NCI-H446 (cell line): ENCODE measurements at places on chromosomes 5 and 9.
A peak's percentile ranks its signal among the peaks of the same experiment; 100 is the strongest.

GRCh38 chr9:13790055-13790454, 510.6 kb upstream of the MPDZ start:
- no peak for DNase-seq

- DNase-seq, result no peak
Measured at GRCh38 chr5:91283326-91283725, 99.8 kb downstream of the ARRDC3 start.

DNA sequence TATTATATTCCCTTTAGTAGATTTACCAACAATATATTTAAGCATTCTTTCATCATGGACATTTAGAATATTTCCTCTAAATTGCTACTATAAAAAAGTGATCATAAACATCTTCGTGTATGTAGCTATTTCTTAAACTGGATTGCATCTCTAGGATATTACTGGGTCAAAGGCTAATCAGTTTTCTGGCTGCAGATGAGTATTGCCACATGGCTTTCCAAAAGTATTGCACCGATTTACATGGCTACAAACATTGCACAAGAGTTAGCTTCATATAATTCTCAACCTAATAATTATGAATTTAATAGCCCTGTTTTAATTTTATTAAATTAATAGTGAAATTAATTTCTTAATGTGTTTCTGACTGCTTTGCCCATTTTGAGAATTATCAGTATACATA, 183.4 kb downstream of the DMRT2 start:
- DNase-seq, result no peak

DNA sequence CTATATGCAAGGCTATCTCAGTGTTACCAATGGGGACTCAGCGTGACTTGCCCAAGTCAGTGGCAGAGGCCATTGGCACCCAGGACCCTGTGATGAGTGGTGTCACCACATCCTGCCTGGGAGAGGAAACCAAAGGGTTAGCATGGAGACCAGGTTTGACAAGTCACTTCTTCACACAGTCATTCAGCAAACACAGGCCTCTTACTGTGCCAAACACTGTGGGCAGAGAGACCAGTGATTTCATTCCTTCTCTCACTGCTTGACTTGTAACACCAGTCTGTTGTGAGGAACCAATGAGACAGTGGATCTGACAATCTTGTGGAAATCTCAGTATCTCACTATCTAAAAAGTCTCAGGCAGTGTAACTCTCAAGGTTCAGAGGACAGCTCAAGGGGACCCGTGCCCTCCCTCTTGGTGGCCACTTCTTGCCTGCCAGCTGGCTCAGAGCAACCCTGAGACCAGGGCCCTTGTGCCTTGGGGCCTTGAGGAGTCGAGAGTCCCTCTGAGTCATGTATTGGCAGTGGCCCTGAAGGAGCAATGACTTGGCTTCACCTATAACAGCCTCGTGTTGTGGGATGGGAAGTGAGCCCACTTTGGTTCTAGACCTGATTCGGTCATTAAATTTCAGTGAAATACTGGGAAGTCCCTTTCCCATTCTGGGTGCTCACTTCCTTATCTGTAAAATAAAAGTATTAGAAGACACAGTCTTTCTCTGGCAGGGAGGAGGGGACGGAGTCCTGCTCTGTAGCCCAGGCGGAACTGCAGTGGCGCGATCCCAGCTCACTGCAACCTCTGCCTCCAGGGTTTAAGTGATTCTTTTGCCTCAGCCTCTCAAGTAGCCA, 1.6 kb downstream of the FABP6 start:
- DNase-seq, result peak; percentile 4

- no peak for DNase-seq
Measured at GRCh38 chr5:11181940-11182339, 420.9 kb upstream of the DAP start.

DNA sequence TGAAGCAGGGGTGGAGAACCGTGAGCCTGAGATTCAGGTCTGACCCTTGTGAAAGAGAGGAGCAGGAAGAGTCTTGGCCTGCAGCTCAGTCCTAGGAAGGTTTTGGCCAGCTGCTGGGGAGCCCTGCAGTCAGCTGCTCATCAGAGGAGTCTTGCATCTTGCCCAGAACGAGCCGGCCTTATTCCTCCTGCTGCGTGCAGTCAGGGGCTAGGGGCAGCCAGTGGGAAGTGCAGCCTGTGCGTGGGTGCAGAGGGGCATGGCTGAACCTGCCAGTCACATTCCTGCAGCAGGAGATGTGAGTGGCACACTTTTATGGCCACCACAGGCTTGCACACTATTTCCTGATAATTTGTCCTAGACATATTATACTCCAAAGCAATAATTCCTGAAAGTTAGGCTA, 278.7 kb downstream of the NPR3 start:
- DNase-seq, result no peak

- DNase-seq, result no peak
Measured at GRCh38 chr9:12819436-12820185, 44.8 kb downstream of the LURAP1L start.

- no peak for DNase-seq
Measured at GRCh38 chr9:2638871-2639673, 17.5 kb downstream of the VLDLR start.

- DNase-seq, result no peak
Measured at GRCh38 chr9:4670591-4670990, 4.3 kb upstream of the SPATA6L start.

DNA sequence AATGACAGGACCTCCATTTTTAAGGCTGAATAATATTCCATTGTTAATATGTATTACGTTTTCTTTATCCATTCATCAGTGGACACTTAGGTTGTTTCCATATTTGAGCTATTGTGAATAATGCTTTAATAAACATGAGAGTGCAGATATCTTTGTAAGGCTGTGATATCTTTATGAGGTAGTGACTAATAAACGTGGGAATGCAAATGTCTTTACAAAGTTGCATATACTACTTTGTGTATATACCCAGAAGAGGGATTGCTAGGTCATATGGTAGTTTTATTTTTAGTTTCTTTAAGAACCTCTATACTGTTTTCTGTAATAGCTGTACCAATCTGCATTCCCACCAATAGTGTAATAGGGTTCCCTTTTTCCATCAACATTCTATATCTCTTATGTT, 148.7 kb downstream of the FOCAD start:
- DNase-seq, result no peak

GRCh38 chr9:109812818-109813281, 32.9 kb downstream of the PALM2AKAP2 start:
- no peak for DNase-seq

DNA sequence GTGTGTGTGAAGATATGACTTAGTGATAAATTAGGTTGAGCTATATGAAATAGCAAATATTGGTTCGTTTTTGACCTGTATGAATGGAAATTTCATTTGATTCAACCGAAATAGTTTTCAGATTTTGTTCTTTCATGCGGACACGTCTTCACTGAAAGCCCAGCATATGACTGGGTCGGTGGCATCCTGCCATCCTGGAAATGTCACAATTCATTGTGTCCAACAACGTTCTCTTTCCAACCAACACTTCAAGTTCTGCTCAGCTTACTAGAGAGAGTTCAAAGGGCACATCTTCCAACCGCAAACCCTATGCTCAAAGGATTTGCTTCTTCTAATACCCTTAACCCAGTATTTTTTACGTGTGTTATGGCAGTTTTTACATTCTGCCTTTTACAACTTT, 252.5 kb downstream of the NTRK2 start:
- no peak for DNase-seq

- no peak for DNase-seq
Measured at GRCh38 chr5:58746321-58746720, 163.4 kb downstream of the RAB3C start.

DNA sequence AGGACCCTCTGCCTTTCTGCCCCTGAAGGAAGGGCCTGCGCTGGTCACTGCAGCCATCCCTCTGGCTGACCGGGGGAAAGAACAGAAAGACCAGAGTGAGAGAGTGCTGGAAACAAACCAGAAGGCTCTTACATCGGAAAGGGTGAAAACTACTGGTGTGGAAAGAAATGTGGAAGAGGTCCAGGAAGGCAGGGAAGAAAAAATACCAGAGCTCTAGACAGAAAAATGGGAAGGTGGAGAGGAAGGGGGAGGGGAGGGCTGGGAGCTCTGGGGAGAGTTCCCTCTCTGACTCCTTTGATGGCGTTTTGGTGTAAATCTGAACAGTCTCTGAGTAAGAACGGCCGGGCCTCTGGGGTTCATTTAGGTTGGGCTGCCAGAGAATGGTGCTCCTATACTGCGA, 47.7 kb downstream of the COL23A1 start:
- DNase-seq, result no peak

GRCh38 chr5:90000351-90000750, 409.2 kb downstream of the CETN3 start:
- no peak for DNase-seq

DNA sequence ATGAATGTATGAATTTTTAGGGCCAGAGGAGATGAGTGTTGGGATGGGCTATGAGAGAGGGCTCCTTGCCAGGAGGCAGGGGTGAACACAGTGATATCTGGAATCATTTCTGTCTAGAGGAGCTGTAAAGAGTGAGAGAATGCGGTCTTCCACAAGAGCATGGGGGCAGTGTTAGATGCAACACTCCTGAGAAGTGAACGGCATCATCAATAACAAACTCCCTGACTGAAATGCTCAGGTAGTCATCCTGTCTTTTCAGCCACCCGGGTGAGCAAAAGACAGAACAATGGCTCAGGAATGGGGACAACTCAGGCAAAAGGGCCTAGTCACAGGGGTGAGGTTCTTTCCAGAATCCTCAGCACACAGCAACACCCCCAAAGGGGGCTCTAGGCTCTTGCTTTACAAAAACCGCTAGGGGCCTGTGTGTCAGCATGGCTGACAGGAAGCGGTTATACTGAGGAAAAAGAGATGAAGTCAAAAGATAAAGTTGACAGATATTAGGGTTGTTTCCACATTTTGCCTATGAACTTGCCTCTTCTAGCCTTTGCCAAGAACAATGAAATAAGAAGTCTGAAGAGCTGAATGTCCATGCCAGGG, 104.6 kb upstream of the LRRTM2 start:
- no peak for DNase-seq

- DNase-seq, result no peak
Measured at GRCh38 chr5:107466233-107466769, 204.4 kb downstream of the EFNA5 start.

DNA sequence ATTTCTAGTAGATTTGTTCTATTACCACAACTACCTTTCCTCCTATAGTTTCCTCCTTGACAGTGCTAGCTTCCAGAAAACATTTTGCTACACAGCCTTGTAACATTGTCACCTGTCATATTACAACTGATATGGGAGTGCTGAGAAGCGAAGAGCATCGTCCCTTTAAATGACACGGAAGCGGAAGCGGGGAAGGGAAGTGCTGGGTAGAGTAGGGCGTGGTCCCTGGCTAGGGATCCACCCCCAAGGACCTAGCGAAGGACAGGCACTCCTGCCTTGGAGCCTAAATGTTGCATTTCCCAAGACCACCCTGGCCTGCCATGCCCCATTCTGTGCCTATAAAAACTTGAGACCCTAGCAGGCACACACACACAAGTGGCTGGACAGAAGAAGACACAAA, 57.4 kb upstream of the RANBP6 start:
- no peak for DNase-seq

DNA sequence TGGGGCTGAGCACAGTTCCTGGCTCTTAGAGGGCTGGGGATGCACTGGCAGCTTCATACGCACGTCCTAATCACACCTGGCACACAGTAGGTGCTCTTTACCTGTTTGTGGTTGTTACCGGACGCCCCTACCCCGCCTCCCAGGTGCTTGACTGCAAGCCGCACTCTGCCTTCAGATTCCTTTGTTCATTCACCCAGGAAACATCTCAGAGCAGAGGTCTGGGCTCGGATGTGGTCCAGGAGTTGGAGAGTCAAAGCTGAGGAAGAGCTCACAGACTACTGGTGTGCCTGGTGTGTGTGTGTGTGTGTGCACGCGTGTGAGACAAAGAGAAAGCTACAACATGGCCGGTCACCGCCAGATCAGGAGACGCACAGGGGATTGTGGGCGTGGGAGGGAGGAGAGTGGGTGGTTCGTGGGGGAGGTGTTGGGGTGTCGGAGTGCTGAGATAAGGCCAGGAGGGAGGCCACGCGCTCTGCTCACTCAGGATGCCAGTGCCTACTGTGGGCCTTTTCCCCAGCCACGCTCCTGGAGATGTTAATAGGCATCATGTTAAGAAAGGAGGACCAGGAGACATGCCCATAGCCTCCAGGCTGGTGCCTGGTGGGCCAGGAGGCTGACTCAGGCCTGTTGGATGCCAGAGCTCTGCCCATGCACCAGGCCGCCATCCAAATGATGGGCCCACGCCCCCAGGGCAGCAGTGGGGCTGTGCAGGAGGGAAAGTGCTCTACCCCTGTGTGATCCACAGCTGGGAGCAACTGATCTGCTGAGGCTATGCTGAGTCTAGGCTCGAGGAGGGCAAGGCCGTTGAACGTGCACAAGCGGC, 39.9 kb downstream of the CRB2 start:
- no peak for DNase-seq

- DNase-seq, result no peak
Measured at GRCh38 chr9:25889661-25890060, 211.4 kb upstream of the TUSC1 start.

GRCh38 chr5:3381206-3381825, 214.3 kb upstream of the IRX1 start:
- DNase-seq, result no peak

GRCh38 chr5:65102976-65103711, 334.4 kb downstream of the CWC27 start:
- DNase-seq, result no peak

GRCh38 chr5:73944581-73944980, 318.6 kb downstream of the ARHGEF28 start:
- DNase-seq, result no peak

DNA sequence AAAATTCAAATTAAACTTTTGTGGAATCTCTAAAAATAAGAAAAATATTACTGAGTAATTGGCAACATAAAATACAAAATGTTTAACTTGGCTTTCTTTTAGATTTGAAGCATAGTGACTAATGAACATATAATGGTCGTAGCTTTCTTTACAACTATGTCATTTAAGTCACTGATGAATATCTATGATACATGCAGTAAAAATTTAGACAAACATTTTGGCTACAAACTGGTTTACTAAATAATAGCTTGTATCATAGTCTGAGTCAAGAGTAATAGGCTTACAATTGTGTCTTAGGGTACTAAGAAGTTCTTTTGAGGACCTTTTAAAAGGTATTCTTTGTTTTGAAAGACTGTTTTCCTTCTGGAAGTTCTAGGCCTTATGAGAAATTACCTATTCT, 2.0 kb upstream of the APC start:
- no peak for DNase-seq

DNA sequence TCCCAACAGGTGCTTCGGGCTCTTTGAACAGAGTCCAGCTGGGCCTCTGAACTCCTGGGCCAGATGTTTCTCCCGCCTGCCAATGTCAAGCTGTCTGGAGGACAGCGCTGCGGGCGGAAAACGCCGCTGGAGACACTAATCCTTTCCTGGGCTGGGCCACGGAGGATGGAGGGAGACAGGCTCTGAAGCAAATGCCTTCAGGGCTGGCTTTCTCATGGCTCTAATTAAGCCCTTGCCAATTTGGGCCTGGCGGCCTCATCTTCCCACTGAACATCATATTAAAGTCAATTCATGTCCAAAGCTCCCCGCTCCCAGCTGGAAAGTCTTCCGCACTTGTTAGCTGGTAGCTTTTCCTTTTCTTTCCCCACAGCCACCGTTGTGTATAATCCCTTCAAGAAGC, 72.7 kb downstream of the NTNG2 start:
- no peak for DNase-seq

- DNase-seq, result peak; percentile 36
Measured at GRCh38 chr9:19946441-19947109, 157.7 kb upstream of the SLC24A2 start.

GRCh38 chr9:5579881-5580280, 49.0 kb upstream of the RIC1 start:
- no peak for DNase-seq
